GM23248 (cell line): ENCODE measurements at places on chromosomes 12 and 14. TPM values are rescaled to one million over a fixed set of nuclear protein-coding genes. Genes with fewer than 3 reads are reported as not detected.

Gene TMEM179
- not detected in 2 replicates for polyA plus RNA-seq

Gene CPSF2
- 41.0 and 42.6 TPM in 2 replicates for polyA plus RNA-seq

Gene P2RX2
- not detected in 2 replicates for polyA plus RNA-seq

Gene P2RX7
- 0.15 and 0.53 TPM in 2 replicates for polyA plus RNA-seq

Gene MIP
- polyA plus RNA-seq = not detected in 2 replicates

- no peak overlapping the region for H3K4me3 ChIP-seq
- H3K4me1 ChIP-seq = peaks cover 33% of the 10 kb centered on the region
- no peaks in the 10 kb centered on the region for H3K27me3 ChIP-seq
- H3K36me3 ChIP-seq = no peaks in the 10 kb centered on the region
Measured at GRCh38 chr12:6072302-6072752, 52.1 kb downstream of the VWF start.

DNA sequence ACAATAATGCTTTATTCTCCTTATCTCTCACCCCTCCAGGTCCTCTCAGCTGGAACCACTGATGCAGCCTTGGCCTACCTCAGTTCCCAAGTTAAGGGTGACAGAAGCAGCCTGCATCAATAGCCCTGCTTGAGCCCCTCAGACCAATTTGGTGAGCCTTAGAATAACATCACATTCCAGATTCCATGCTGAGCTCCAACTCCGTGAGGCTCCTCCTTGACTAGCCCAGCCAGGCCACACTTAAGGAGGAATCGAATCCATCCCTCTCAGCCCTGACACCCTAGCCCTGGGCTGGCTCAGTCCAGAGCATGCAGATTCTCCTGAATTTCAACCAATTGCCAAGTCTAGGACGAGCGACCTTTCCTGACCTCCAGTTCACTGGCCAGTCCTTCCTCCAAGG lies 91.1 kb downstream of the ARMH4 start:
- no peaks in the 10 kb centered on the region for H3K36me3 ChIP-seq
- no peak overlapping the region for H3K27ac ChIP-seq
- H3K27me3 ChIP-seq = no peaks in the 10 kb centered on the region
- no peak for DNase-seq

GRCh38 chr14:105074601-105075053 lies 9.4 kb upstream of the GPR132 start:
- H3K27me3 ChIP-seq = no peaks in the 10 kb centered on the region; the same call in 1 of the 2 replicates
- no peak overlapping the region for H3K27ac ChIP-seq
- peaks cover 14% of the 10 kb centered on the region for H3K4me1 ChIP-seq
